Colonic mucosa (tissue), 4 donors: ENCODE measurements at places on chromosomes 3 and 15.

GRCh38 chr3:160953686-160954085 lies 151.5 kb downstream of the B3GALNT1 start:
- DNase-seq, result no peak

DNA sequence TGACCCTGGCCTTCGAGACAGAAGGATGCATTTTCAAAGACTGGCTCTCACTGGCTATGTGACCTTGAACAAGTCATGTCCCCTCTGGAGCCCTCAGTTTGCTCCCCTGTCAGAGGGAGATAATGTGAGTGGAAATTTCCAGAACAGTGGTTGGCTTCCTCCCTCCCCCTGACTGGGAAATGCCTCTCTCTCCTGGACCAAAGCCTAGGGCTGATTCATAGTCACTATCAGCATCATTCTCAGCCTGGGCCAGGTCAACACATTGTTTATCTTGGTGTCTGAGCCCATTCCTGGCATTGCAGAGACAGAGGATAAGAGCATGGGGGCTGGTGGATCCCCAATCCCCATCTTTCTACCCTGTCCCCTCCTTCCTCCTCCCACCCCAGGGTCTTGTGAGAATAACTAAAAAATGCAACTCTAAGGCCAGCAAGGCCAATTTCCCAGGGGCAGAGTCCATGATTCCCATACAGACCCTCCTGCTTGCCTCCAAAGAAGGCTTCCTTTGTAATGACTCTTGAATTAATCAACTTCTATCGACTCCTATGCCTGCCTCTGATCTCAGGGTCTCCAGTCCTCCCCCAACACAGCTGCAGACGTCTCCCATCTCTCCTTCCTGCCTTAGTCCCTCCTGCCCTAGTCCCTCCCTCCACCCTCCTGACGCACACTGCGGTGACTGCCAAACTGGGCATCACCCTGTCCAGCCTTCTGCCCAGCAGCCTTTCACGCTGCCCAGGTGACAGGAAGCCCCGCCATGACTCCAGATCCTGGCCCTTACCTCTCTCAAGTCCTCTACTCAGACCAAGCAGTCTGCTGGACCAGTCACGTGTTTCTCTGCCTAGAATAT lies 35.4 kb upstream of the CORO2B start:
- DNase-seq, result peak; percentile 42

DNA sequence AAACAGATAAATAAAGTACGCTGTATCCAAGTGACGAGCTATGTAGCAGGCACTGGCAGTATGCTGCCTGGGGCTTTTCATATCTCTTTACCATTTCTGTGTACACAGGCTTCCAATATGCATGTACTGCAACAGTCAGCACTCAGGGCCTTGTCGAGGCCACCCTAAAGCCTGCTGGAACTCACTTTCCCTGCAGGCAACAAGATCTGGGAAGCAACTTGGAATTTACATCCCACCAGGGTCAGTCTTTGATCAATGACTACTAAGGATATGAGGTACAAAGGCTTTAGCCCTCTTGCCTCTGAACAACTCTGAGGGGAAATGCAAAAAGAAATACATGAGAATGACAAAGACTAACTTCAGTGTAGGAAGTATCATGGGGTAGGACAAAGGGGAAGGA lies 101.8 kb upstream of the ARL6 start:
- no peak for DNase-seq

GRCh38 chr3:194262925-194263305 lies 88.2 kb downstream of the CPN2 start:
- DNase-seq, result no peak

DNA sequence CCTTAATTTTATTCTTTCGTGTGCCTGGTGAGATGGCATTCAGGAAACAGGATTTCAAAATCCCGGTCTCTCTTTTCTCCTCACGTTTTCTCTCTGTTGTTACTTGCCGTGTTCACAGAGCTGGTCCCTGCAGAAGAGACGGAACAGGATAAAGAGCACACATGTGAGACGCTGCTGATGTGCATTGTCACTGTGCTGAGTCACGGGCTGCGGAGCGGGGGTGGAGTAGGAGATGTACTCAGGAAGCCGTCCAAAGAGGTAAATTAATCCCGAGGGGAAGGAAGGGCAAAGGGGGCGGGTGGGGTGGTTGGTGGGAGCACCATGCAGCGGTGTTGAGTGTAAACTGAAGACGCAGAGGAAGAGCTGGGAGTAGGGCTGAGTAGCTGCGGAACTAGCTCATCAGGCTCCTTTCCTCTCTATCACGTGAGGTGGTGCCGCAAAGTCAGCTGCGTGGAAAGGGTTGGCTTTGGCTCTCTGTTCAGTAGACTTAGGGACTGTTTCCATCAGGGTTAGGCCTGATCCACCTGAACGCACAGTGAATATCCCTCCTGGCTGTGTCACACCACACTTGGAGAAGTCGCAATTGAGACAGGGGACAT lies 164.8 kb upstream of the BHLHE40 start:
- no peak for DNase-seq

GRCh38 chr3:46890132-46890531 lies 12.6 kb downstream of the PTH1R start:
- no peak for DNase-seq

GRCh38 chr3:187987924-187988323 lies 166.0 kb upstream of the LPP start:
- DNase-seq, result no peak

- no peak for DNase-seq
Measured at GRCh38 chr3:181824961-181825360, 113.2 kb downstream of the SOX2 start.

DNA sequence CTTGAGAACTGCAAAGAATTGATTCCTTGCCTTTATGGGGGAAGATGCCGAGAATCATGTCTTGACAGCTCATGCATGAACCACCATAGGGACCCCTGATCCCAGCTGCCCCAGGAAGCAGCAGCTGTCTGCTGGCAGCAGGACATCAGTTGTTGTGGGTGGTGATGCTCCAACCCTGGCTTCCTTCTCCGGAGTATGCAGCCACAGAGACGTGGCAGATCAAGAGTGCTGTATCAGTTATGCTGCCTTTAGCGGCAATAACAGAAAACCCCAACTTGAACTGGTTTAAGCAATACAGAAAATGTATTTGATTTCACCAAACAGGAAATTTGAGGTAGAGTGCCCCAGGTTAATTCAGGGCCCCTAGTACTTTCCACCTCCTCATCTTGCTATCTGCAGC lies 92.2 kb upstream of the TNFAIP8L3 start:
- no peak for DNase-seq

DNA sequence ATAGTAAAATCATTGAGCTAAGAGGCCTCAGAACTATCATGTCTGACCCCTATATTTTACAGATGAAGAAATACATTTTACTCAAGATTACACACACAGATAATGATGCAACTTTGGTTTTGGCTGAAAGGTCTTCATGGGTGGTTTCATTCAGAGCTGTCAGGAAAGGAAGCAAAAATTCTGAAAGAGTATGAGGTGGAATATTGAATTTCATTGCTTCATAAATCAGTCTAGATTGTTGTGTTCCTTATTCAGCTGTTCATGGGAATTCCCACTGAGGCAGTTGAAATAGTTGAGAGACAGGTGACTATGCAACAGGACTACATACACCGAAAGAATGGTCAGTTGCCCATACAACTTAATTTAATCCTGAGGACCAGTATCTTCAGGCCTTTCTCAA lies 39.4 kb downstream of the CD200 start:
- no peak for DNase-seq
